Activated CD4-positive, alpha-beta T cell treated with anti-CD3 and anti-CD28 coated beads, Interleukin-2, amount 10 ng/mL, durations not matched to agents 24 days and 14 days (primary cell): ENCODE measurements at places on chromosomes 4 and X. TPM values are rescaled to one million over a fixed set of nuclear protein-coding genes. Genes with fewer than 3 reads are reported as not detected.

CXCL1 gene
- not detected in 2 replicates for total RNA-seq

FAM133A gene
- total RNA-seq, result not detected in 2 replicates

CLDN34 gene
- not detected in 2 replicates for total RNA-seq

MID1 gene
- total RNA-seq, result 0.14 TPM in 1 of 2 replicates, not detected in the other

CAPN6 gene
- not detected in 2 replicates for total RNA-seq

PAQR3 gene
- 14.1 and 14.9 TPM in 2 replicates for total RNA-seq

PDCL2 gene
- total RNA-seq, result not detected in 2 replicates

RXFP1 gene
- not detected in 2 replicates for total RNA-seq

MAGEA2 gene
- total RNA-seq, result not detected in 2 replicates

FAM9C gene
- not detected in 2 replicates for total RNA-seq

TRIM60 gene
- not detected in 2 replicates for total RNA-seq

ADGRG2 gene
- total RNA-seq, result not detected in 2 replicates

DUX4 gene
- not detected in 2 replicates for total RNA-seq

CTAG2 gene
- total RNA-seq, result not detected in 2 replicates

SERPINA7 gene
- not detected in 2 replicates for total RNA-seq

AFM gene
- total RNA-seq, result not detected in 2 replicates

CCNB3 gene
- 0.56 and 1.0 TPM in 2 replicates for total RNA-seq

ZFP92 gene
- total RNA-seq, result 1.5 and 1.7 TPM in 2 replicates

TRMT2B gene
- total RNA-seq, result 19.7 and 19.8 TPM in 2 replicates

CENPVL2 gene
- total RNA-seq, result not detected in 2 replicates

C4orf17 gene
- not detected in 2 replicates for total RNA-seq

CWH43 gene
- total RNA-seq, result not detected in 2 replicates

ADH6 gene
- not detected in 2 replicates for total RNA-seq

AMMECR1 gene
- total RNA-seq, result 12.2 and 15.0 TPM in 2 replicates

EXOSC9 gene
- total RNA-seq, result 76.9 and 78.8 TPM in 2 replicates

DOK7 gene
- total RNA-seq, result not detected in 2 replicates

ADD1 gene
- 187 and 198 TPM in 2 replicates for total RNA-seq

BANK1 gene
- total RNA-seq, result not detected in 2 replicates

IL21 gene
- 93.8 and 95.3 TPM in 2 replicates for total RNA-seq

POU4F2 gene
- total RNA-seq, result not detected in 2 replicates

ZNF718 gene
- total RNA-seq, result 7.6 and 7.7 TPM in 2 replicates

TGIF2LX gene
- not detected in 2 replicates for total RNA-seq

CT45A3 gene
- not detected in 2 replicates for total RNA-seq

ZNF81 gene
- total RNA-seq, result 4.0 and 9.0 TPM in 2 replicates
